Muscle of arm (tissue), 14 donors: ENCODE measurements at places on chromosomes 6 and 20.

GRCh38 chr20:12673352-12673751 lies 335.4 kb upstream of the SPTLC3 start:
- no peak for DNase-seq

DNA sequence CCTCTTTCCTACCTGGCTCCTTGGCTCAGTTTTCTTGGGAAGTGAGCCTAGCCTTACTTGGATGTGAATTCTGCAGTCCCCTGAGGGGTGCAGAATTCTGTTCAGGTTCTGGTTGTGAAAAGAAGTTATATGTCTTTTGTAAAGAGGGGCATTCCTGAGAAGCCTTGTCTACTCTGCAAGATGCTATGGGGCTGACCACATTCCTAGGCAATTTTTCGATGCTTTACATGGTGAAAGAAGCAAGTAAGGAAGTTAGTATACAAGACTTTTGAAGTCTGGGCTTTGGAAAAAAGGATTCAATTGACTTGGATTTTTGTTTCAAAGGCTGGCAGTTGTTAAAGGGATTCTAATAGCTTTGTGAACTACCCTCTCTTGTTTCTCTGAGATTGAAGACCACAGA lies 167.9 kb upstream of the STMND1 start:
- no peak for DNase-seq

- peak; percentile 47 for DNase-seq
Measured at GRCh38 chr20:2873747-2874041, 413 bp downstream of the PTPRA start.

- no peak for DNase-seq
Measured at GRCh38 chr20:23047738-23048214, 1.7 kb downstream of the THBD start.

DNA sequence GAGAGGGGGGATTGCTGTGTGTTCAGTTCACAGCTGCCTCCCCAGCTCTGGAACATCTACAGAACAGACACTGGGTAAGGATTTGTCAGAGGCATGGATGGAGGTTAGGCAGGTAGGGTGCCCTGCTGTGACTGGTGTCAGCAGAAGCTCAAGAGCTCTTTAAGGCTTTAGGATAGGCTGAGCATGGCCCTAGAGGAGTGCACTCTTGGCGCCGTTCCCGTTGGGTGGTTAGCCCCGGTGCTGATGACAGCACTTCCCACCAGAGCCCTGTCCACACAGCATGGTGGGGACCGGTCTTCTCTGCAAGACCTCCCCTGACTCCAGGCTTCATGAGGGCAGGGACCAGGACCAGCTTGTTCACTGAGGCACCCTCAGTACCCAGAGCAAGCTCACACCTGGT lies 262.0 kb downstream of the BMP7 start:
- DNase-seq, result no peak
